ENCODE measurements at places on chromosomes 4 and X.

GRCh38 chr4:66974665-66975064, 570.6 kb downstream of the CENPC start:
- DNase-seq = no peak

DNA sequence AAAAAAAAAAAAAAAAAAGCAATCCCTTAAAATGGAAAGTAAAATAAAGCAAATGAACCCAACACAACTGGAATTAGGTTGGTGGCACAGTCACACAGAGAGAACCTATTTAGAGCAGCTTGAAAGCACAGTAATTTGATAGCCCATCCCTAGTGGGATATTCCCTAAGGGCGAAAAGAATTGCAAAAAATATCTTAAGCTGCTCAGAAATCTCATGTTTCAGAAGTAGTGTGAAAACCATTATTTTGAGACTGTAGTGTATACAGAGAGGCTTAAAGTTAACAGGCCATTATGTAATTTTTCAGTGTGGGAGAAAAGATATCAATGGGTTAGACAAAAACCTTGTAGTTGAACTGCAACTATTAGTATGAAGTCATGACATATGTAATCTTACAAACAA, 40.0 kb upstream of the DHX15 start:
- no peak for DNase-seq

GRCh38 chr4:143281507-143282190, 55.0 kb upstream of the GAB1 start:
- DNase-seq = no peak

GRCh38 chr4:89105726-89106125, 5.6 kb upstream of the TIGD2 start:
- no peak for DNase-seq

GRCh38 chrX:154325541-154325940, 29.9 kb downstream of the TKTL1 start:
- DNase-seq = no peak

DNA sequence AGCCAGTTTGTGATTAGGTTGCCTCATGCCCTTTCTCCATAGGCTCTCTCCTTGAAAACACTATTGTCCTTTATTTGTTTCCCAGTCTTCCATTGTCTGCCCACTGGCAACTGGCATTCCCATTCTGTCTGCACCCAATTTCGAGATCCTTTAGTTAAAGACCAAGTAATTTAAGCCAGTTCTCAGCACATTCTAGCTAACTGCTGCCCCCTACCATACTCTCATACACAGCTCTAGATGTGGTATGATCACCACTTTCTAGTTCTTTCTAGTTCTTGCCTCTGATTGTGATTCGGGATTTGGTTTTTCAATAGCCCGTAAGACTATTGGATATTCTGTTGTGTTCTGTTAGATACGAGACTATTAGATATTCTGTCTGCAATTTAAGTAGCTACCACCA, 135.8 kb upstream of the TRPC5 start:
- DNase-seq = no peak

- no peak for DNase-seq
Measured at GRCh38 chr4:146638786-146639505, at the start of gene POU4F2. Gene POU4F2 (plus strand): TSS chr4:146638893. CDS start chr4:146639141, 248 bp downstream.

GRCh38 chr4:79292008-79292407, 33.9 kb downstream of the NAA11 start:
- no peak for DNase-seq

DNA sequence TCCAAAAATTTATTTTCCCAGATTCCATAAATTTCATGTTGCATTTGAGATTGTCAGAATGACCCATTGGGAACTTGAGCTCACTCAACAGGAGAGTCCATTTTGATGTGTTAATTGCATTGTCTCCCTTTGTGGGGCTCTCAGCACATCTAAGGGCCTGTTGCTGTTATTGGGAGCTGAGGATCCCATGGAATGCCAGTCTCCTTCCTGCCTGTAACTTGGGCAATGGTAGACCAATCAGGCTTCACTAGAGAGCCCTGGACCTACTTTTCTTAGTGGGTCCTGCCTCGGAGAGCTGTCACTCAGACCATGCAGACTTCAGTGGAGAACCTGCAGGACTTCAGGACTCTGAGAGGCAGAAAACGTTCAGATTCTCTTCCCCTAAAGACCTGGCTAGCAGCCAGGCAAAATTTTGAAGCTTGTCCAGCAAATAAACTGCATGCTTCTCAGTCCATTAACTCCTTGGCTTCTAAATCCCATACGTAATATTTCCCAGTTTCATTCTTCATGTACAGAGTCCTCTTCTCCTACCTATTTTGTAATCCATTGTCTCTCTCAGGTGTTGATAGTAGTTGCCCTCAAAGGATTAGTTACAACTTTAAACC, 25.1 kb downstream of the OCRL start:
- no peak for DNase-seq

DNA sequence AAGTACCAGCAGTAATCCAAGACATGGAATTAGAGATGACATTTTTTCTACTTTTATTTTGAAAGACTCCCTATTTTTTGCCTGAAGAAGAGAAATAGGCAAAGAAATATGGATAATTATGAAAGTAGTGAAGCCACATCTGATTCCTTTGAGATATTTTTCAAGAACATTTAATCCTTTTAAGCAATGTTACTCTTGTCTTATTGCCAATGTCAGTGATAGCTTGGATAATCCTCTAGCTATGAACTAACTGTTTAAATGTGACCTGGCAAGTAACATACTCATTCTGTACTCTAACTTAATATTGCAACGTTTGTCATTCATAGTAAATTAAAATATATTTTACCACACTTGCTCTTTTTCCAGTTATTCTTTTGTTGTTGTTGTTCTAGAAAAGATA, 181.3 kb downstream of the VEGFC start:
- no peak for DNase-seq

DNA sequence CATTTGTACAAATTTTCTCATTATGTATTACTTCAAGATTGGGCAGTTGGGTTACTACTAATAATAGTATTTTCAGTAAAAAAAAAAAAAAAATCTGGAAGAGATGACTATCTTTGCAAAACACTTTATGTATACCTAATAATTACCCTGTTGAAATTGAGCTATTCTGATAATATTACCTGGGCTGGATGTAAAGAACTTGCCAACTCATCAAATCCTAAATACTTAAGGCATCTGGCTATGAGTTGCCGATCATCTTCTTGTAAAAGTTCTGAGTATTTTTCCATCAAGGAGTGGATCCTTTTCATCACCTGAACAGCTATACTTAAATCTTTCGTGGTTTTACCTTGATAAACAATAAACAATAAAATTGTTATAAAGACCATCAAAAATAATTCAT, 42.7 kb downstream of the DDX60 start:
- DNase-seq = no peak

GRCh38 chrX:68261060-68261672, 172.1 kb downstream of the OPHN1 start:
- DNase-seq = no peak

DNA sequence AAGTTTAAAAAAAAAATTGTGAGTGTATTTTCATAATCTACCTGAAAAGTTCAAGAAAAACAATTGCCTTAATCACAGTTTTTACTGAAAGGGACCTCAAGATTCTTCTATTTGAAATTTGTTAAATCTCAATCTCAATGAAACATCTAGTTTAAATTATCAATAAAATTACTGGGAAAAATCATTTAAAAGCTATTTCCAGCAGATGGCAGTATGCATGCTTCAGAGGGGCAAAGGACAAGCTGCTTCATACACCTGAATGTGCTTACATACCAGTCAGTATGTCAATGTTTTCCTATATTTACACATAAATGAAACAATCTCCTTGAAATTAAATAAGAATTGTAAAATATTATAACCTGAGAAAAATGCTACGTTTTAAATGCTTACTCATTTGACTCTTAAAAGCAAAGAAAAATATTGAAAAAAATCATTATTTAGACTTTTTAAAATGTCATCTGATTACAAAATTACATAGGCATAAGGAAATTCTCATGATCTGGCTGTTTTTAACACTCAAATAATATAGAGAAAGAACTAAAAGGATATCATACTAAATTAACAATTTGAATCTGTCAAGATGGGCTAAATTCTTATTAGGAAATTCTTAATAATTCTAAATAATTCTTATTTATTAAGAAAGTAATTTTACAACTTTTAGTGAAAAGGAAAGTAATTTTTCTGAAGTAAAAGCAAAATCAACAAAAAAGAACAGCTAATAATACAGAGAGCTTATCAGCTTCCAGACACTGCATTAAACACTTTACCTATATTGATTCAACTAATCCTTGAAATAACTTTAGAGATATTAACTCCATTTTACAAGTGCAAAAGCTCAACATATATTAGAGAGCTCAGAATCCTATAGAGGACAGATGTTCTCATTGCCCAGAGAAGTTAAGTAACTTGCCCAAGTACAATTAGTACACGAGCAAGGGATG, 242.1 kb downstream of the ADAMTS3 start:
- no peak for DNase-seq

- no peak for DNase-seq
Measured at GRCh38 chr4:185224597-185224996, 15.2 kb downstream of the SNX25 start.

DNA sequence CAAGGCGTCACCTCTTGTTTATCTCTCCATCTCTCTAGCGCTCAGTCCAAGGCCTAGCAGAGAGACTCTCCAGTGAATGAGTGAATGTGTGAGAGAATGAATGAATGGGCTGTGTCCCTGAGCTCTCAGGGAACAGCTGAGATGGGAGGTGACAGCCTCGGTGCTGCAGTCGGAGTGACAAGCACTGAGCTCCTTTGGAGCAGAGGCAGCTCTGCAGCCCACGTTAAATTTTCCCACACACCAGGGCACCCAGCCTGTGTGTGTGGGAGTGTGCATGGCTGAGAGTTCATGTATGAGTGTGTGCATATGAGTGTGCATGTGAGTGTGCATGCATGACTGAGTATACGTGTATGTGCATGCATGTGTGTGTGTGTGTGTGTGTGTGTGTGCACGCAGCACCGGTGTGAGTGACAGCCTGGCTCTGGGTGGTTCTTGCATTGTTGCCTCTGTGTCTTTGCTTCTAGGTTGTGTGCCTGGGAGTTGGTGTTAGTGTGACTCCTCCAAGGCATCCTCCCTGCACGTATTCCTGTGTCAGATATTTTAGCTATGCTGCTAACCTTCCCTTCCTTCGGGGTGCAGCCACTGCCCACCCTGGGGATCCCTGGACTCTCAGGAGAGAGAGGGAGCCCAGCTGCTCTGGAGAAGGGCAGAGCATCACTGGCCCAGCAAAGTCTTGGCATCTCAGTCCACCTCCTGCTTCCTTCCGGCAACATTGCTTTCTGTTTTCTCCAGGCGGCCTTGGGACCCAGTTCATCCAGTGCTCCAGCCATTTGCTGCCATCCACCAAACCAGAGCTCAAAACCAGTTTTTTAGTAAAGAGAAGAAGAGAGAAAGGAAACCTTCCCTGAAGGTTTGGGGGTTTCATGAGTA, 98.6 kb downstream of the PPP2R2C start:
- DNase-seq = no peak

DNA sequence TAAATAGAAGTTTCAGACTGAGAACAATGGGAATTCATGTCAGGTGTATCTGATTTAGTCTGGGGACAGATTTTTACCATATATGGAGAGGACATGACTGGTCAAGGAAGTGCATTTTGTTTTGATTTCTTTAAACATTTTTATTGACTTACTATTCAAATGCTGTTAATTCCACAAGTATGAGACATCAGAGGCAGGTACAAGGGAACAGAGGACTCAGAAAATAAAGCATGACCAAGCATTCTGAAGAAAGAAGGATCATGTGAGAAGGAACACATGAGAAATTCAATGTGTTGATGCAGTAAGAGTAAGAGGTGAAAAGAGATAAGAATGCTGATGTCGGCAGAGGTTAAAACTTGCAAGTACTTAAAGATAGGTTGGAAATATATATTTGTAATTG, 1452.6 kb downstream of the PCDH7 start:
- no peak for DNase-seq

GRCh38 chr4:48073567-48074103, 57.1 kb downstream of the NIPAL1 start:
- DNase-seq = no peak

GRCh38 chrX:65688403-65688871, 21.0 kb downstream of the MSN start:
- DNase-seq = no peak

DNA sequence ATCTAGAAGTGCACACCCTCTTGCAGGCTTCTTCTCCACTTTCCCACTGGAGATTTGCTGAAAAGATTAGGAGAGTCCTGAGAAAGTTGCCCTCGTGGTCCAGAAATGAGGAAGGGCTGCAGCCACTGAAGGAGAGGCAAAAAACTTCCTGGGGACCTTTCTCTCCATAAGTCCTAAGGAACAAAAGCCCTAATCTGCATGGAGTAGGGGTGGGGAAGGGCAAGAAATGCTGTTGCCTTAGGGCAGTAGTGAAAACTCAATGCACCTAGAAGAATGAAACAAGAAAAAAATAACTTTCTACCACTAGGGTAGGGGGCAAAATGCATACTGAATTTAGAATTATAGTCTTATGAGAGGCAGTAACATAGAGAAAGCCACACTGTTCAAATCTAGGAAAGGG, 1408.8 kb downstream of the PCDH19 start:
- no peak for DNase-seq

DNA sequence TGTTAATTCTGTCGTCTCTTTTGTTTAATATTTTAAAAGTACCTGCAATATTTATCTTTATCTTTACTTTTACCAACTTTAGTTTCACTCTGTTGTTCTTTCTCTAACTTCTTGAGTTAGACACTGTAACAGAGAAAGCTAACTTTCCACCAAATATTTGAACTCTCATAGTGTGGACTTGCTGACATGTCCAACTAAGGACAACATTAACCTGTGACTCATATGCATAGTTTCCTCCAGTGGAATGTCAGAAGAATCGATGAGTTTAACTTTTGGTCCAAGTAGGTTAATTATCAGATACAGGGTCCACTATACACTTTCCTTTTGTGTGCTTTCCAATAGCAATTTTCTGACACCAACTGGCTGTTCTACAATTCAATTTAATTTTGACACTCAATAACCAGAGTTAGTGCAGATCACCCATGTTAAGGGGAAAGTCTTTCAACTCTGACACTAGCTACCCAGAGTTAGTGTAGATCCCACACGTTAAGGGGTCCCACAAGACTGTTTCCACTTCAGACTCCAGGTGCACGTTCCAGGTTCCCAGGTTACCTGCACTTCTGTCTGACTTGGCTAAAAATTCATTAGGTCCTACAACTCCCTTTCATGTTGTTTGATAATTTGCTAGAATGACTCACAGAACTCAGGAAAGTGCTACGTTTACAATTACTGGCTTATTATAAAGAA, 559.0 kb upstream of the AMOT start:
- no peak for DNase-seq

- no peak for DNase-seq
Measured at GRCh38 chr4:41548305-41548880, 10.4 kb downstream of the LIMCH1 start.

- DNase-seq = no peak
Measured at GRCh38 chr4:84647312-84647884, 64.5 kb downstream of the CDS1 start.
